Activated naive CD4-positive, alpha-beta T cell treated with anti-CD3 and anti-CD28 coated beads, Interleukin-2, amount 10 ng/mL, durations not matched to agents 7 days and 5 days (primary cell): ENCODE measurements at places on chromosomes 7 and 10.

DNA sequence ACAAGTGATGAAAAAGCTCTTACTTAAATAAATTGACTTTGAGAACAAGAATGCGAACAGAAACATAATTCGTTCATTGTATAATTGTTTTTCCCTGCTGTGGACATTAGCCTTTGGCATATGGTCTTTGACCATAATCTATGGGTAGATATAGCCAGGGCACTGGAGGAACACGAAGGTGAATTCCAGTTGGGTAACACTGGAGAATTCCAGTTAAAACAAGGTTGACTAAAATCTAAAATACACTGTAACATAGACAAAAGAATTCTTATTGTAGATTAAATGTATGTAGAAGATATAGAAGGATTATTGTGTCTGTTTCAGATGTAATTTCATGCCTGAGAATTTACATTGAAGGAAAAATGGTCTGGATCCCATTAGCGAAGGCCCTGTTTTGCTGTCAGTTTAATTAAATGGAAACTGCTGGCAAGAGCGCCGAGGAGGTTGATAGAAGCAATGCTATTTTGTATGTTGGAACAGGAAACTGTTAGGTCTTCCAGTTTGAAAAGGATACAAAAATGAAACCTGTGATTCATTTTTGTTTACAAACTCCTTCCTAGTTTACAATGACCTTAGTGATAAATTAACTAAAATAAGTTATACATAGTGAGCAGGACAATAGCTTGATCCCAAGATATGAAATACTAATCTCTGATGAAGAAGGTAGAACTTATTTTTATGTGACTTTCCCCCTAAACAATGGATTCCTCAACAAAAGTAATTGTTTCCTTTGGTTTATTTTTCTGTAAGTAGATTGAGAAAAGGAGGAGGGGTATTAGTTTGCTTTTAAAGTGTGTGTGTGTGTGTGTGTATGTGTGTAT, 68.9 kb downstream of the ARID5B start:
- DNase-seq = no peak

- DNase-seq = no peak
Measured at GRCh38 chr10:8586504-8586903, 532.0 kb downstream of the GATA3 start.

GRCh38 chr7:55360486-55360885, 4.7 kb upstream of the LANCL2 start:
- DNase-seq = no peak

DNA sequence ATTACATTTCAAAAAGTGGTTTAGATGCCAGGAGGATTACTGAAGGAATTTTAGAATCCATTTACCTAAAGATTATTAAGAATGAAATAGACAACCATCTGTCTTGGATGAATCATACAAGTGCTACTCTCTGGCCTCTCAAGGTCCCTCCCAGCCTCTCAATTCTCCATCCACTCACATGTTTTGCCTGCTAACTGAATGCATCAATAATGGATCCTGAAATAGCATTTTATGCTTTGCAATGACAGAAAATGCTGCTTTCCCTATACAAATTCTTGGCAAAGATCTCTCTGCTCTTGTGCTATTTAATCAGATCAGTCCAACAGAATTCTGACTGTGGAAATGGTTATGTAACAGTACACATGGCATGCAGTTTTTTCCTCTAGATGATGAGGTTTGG, 68.1 kb downstream of the HBP1 start:
- no peak for DNase-seq

DNA sequence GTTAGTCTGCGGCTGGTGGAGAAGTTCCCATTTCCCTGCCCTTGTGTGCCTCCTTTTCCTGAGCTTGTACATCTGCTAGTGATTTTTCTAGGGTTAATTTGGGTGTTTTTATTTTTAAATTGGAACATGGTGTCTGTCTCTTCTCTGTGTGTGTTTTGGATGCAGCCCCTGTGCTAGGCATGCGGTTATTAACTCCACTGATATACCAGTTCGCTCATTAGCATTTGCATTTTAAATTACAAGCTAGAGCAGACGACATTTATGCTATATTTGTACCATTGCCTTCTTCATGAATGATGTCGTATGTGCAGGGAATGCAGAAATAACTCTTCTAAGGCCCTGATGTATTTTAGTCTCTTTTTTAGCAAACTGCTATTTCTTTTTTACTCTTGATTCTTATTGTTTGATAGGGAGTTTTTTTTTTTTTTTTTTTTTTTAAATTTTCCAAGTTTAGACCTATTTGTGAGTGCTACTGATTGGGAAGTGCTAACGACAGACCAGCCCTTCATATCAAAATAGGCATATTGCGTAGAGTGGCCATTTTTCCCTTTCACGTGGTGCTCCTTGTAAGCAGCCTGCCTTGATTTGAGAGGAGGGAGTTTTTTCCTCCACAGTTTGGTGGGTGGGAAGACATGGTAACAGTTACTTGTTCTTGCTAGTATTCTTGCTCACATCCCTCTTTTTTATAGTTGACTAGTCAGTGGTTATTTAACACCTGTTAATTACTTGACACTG, 89.6 kb downstream of the LRRC4 start:
- DNase-seq = no peak

DNA sequence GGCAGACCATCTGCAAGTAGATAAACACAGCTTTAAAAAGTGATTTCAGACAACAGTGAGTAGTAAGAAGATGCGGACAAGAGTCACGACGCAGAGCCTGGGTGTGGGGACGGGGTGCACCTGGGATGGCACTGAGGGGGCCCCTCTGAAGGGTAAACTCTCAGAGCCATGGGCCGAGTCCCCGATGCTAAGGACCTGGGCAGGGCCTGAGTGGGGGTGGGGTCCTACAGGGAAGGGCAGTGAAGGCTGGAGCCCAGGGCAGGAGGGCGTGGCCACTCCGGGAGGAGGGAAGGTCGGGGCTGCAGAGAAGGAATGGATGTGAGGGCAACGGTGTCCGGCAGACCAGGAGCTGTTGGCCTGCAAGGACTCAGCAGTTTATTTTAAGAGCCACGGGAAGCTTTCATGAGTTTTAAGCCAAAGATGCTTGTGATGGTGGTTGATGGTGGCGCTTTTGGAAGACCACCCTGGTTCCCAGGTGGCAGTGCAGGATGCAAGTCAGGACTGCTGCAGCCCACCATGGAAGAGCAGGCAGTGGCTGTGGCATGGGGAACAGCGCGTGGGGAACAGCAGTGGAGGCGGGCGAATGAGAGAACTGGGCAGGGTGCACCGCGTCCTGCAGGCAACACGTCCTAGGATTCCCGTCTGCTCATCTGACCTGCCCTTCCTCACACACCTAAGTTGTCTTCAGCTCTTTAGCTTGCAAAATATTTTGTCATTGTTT, 296.8 kb downstream of the DNAJB6 start:
- DNase-seq = no peak

DNA sequence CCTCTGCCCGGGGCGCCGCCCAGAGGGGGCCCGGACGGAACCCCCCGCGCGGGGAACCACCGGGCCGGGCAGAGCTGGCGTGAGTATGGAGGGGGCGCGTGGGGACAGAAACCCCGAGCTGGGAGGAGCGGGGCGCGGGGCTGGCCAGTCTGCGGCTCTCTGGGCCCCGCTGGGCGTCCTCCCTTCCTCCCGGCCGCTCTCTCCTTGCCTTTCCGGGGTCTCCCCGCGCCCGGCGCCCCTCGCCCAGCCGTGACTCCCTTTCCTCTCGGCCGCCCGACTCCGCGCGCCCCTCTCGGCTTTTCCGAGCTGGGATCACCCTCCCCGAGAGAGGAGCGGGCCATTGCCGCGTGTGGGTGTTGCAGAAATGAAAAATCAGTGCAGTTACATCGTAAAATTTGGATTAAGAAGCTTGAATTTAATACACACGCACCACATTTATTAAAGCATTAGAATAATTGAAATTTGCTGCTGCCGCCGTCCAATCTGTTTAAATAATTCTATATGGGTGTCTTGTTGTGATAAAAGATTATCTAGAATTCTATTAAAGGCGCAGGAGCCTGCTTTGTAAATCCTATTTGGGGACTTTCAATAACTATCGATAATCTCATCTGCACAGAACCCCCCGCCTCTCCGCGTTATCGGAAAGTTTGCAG, 9.1 kb downstream of the UNCX start:
- no peak for DNase-seq

DNA sequence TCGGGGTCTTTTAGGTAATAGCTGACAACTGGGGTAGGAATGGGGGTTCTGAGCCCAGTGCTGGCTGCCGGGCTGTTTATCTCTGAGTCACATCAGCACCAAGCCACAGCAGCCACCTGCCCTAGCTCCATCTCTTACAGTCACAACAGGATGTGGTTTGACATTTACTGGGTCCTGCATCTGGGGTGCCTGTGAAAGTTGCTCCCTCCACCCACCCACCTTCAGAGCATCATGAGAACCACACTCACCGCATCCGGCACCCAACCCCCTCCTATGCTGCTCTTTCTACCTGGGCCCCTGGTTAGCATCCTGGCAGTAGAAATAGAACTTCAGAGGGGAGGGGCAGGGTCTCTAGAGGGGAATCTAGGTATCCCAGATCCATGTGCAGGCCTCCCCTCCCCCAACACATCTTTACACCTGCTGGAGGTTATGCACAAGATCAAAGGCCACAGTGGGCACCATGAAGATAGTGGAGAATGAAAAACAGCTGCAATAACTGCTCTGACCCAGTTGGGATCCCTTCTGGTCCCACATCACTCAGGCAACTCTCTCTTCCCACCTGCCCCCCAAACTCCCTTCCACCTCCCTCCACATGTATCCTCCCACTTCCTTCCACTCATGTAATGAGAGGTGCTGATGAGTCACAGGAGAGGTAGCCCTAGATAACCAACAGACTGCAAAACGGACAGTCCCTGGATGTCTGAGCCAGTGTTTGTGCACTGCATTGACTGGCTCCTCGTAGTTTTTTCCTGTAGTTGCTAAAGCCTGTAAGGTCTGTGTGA, 38.2 kb downstream of the PRSS2 start:
- peak; percentile 98 for DNase-seq

DNA sequence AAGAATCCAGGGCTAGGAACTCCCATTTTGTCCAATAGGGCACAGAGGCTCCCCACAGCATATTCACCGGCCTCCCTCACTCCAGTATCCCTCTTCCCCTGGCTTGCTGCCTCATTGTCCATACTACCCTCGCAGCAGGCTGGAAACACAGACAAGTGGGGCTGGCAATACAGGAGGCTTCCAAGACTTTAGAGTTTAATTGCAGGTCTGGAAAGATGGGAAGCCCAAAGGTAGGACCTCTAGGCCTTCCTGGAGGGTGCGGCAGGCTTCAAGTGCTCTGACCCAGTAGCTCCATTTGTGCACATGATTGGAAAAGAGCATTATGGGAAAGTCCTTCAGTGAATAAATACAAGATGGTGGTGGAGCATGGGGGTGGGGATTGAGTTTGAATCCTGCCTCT, 166.7 kb downstream of the EVX1 start:
- no peak for DNase-seq

DNA sequence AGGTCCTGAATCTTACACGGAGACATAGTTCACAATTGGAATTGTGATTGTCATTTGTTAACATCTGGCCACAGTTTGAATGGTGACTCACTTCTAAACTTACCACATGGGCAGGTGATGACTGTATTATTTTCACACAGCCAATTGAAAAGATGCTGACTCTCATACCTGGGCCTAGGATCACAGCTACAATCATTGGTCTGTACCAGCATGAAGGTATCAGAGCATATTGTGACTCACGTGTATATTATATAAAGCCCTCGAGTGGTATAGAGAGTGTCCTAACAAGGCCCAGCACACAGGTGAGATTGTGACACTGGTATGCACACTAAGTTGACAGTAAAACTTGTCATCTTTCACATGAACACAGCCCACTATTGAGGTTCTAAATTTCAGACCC, 9.4 kb upstream of the ZNF107 start:
- DNase-seq = no peak

DNA sequence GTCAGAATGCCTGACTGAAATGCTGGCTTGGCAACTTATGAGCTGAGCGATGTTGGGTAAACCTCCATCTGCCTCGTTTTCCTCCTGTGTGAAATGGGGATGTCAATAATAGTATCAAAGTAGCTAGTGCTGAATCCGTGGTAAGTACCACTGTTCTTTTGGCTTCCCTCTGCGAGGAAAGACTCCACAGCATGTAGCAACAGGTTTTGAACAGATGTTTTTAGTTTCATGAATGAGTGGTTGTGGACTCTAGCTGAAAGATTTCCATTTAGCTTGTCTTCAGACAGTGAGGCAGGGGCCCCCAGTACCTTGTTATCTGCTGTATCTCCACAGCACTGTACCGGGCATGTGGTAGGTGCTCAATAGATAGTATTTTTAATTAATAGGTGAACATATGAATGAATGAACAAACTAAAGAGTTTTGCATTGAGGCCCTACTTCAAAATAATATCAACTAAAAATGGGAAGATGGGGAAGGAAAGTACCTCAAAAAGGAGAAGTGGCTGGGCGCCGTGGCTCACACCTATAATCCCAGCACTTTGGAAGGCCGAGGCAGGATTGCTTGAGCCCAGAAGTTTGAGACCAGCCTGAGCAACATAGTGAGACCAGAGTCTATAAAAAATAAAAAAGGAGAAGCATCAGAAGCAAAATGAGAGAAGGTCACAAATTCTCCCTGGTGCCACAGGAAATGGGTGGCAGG, 5.6 kb upstream of the DLG5 start:
- no peak for DNase-seq

GRCh38 chr10:52221923-52222322, 92.2 kb upstream of the DKK1 start:
- DNase-seq = no peak

DNA sequence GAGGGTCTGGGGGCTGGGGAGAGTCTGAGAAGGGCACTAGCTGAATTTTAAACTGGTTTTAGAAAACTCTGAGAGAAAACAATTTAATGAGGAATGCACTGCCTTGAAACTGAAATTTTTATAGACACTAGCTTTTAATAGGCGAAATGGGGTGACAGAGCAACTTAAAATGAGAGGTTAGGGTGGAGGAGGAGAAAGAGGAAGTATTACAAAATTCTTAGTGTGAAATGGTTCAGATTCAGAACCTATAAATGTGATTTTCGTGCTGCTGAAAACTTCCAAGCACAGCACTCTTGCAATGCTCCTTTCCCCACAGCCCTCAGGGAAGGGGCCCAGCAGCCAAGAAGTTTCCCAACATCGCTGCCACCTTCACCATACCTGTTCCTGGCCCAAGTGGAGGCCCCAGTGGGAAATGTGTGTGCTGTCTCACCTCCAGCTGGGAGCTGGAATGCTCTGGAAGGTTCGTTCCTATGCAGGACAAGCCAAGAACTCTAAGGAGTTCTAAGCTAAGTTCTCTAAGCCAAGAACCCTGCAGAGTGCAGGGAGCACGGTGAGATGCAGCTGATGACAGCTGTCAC, 60.0 kb downstream of the ATXN7L1 start:
- no peak for DNase-seq

DNA sequence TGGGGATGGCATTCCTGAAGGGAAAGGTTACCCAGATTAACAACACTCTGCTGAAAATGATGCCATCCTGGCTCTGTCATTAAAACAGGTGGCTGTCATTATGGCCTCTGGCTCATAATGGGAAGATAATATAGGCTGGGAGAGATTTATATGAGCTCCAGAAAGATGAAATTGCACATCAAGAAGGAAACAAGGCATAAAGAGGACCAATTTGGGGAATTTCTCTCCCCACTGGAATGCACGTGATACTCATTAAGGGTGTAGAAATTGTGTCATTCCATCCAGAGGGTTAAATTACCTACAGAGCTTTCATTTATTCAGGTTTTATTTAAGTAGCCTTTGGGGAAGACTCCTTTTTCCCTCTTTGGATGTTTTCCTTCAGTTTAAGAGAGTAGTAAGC, 71.6 kb upstream of the CELF2 start:
- DNase-seq = no peak

- no peak for DNase-seq
Measured at GRCh38 chr7:158043551-158044481, 543.8 kb downstream of the PTPRN2 start.

GRCh38 chr7:127514499-127514898, 70.9 kb downstream of the GCC1 start:
- no peak for DNase-seq
